ENCODE measurements at places on chromosomes 11 and 22.

DNA sequence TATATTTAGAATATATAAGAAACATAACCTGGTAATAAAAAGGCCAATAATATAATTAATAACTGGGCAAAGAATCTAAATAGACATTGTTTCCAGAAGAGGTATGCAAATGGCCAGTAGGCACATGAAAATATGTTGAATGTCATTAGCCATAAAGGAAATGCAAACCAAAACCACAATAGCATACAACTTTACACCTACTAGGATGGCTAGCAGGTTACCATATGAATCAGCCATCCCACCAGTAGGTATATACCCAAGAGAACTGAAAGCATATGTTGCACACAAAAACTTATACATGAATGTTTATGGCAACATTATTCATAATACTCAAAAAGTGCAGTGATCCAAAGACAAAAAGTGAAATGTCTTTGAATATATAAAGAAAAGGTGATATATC lies 2.7 kb upstream of the OR2D2 start:
- no peak for DNase-seq

- DNase-seq: no peak
These were observed 4.0 kb downstream of the STIM1 start for GRCh38 chr11:3859373-3859881.

GRCh38 chr11:123973816-123974215 lies 3.8 kb downstream of the OR10S1 start:
- peak; percentile 32 for DNase-seq

GRCh38 chr11:64361659-64362058 lies 2.7 kb downstream of the RPS6KA4 start:
- DNase-seq: no peak

GRCh38 chr11:122439866-122440810 lies 215.4 kb upstream of the UBASH3B start:
- no peak for DNase-seq

DNA sequence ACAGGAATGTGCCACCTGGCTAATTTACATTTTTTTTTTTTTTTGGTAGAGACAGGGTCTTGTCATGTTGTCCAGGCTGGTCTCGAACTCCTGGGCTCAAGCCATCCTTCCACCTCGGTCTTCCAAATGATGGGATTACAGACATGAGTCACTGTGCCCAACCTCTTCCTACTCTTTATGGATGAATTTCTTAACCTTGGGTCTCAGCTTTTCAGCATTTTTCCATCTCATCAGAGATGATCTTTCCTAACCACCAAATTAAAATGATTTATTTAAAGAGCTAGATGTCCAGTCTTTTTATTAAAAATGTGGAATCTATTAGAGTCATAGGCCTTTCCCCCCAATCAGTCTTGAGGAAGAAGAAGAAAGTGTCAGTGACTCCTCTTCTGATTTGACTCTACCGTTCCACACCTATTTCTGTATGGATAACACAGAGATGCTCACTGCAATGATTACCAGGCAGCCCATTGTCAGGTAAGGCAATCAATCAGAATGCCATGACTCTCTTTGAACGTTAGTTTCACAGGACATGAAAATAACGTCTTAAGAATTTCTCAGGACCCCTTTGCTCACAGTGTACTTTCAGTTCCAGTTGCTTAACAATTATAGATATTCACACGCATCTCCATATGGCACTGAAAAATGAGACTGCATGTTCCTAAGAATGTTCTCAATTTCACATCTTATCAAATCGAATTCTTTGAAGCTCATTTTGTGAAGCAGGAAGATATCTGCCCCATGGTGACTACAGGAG lies 51.0 kb downstream of the MIAT start:
- DNase-seq: no peak

- no peak for DNase-seq
These were observed 94.3 kb upstream of the CTSC start for GRCh38 chr11:88431675-88432341.

- no peak for DNase-seq
These were observed 3.6 kb upstream of the ARAP1 start for GRCh38 chr11:72755713-72756285.

- DNase-seq: no peak
These were observed 63.2 kb downstream of the MTMR3 start for GRCh38 chr22:29946220-29946619.

- no peak for DNase-seq
These were observed 121.7 kb upstream of the ZBED5 start for GRCh38 chr11:10979529-10979928.

- DNase-seq: no peak
These were observed 200.9 kb downstream of the AASDHPPT start for GRCh38 chr11:106278391-106278790.

DNA sequence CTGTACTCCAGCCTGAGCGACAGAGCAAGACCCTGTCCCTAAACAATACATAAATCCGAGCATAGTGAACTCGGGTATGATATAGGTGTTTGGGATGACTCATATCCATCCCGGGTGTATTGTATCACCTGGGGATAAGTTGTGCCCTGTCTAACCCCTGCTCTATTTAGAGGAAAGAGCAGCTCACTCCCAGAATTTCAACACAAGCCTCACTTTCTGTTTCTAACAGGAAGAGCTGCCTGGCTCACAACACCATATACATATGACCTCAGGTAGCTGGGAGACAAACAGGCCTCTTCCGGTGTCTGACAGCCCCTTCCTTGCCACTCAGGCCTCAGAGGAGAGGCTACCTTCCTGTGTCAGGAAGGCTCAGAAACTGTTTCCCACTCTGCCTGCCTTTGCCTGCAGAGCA lies 9.9 kb upstream of the MICALL1 start:
- DNase-seq: no peak

- no peak for DNase-seq
These were observed 176.7 kb downstream of the BCR start for GRCh38 chr22:23357053-23357452.

DNA sequence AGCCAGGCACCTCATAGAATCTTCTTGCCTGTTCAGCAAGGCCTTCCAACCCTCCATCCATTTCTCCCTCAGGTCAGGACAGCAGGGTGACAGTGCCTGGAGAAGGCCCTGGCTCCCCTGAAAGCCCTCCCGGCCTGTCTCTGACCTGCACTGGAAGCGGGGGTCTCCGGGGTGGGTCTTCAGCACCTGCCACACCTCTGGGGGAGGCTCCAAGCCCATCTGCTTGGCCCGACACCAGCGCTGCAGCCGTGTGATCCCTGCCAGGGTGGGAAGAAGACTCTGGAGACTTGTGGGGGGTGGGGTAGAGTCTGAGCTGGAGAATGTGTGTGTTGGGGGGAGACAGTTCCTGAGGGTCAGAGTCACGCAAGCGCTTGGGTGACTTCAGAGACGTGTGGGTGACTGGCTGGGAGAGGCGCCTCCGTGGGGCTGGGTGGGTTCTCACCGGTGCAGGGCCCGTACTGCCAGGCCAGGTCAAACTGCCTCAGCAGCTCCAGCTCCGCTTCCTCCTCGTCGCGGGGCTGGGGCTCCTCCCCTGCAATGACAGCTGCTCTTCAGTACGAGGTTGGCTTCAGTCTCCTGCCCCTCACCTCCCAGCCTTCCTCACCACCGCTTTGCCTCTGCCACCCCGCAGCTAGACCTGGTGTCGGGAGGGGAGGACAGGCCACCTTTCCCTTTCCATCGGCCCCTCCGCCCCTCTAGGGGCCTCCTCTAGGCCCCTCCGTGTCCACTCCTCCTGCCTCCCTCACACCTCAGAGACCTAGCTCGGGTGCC lies 615 bp downstream of the POLD4 start:
- DNase-seq: no peak

DNA sequence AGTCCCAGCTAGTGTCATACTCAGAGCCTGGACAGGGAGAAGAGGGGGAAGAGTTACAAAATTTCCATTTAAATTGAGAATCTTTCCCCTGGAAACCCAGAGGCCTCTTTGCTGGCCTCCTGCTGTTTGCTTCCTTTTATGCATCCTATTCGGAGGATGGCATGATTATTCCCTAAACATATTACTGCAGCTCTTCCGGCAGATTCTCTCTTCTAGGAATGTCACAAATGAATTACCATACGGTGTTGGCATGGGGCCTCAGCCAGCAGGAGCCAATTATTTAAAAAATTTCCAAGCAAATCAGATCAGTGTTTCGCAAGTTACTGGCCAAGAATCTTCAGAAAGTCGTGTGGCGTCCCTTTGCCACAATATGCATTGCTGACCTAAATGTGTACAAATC lies 326.7 kb upstream of the NCAM1 start:
- no peak for DNase-seq

GRCh38 chr22:44229331-44229730 lies 48.6 kb downstream of the PARVG start:
- no peak for DNase-seq

GRCh38 chr11:86938900-86939880 lies 16.0 kb downstream of the FZD4 start:
- no peak for DNase-seq

GRCh38 chr11:85626496-85626895 lies 648 bp downstream of the DLG2 start:
- DNase-seq: no peak

DNA sequence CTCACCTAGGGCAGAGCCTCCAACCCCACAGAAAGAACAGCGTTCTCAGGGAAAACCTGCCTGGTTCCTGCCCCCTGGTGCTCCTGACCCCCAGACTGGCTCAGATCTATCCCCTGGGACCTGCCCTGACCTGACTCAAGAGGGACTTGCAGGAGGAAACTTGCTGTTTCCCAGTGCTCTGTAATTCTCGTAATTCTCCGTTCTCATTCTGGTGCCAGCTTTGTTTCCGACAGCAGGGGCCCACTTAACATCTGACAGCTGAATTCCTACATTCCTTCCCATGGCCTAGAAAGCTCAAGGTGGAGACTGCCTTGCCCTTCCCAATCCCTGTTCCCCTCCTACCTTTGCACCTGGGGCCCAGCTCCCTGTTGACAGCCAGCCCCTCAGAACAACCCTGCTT lies 12.5 kb upstream of the CSF2RB start:
- no peak for DNase-seq

DNA sequence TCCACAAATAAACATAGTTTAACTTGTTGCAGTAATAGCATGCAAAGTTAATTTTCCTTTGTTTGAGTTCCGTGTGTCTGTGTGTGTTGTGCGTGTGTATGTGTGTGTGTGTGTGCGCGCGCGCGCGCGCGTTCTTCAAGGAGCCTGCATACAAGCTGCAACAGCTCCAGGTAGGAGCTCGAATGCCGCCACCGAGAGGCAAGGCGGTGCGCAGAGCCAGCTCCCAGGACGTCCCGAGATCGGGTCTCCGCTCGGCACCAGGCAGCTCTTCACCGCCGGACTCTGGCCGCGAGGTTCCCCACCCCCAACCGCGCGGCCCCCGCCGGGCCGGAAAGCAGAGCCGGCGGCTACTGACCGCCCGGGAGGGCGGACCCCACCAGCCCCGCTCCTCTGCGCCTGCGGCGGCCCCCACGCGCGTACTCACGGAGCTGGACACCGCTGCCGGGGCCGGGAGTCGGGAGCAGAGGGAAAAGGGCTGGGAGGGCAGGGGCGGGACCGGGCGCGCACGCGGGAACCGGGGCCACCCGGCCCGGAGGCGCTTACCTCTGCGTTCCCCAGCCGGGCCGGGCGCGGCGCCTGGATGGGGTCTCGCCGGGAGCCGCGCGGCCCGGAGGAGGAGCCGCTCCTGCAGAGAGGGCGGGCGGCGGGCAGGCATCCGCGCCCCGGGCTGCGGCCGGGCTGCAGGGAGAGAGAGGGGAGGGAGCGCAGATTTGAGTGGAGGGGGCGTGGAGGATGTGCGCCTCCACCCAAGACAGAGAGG lies 40.4 kb upstream of the AKIP1 start:
- peak; percentile 71 for DNase-seq

- DNase-seq: no peak
These were observed 25.8 kb upstream of the P2RY2 start for GRCh38 chr11:73192272-73192671.

GRCh38 chr11:10592331-10592730 lies 23.9 kb upstream of the LYVE1 start:
- DNase-seq: no peak

- DNase-seq: no peak
These were observed 611.1 kb downstream of the SOX6 start for GRCh38 chr11:15745266-15745665.

DNA sequence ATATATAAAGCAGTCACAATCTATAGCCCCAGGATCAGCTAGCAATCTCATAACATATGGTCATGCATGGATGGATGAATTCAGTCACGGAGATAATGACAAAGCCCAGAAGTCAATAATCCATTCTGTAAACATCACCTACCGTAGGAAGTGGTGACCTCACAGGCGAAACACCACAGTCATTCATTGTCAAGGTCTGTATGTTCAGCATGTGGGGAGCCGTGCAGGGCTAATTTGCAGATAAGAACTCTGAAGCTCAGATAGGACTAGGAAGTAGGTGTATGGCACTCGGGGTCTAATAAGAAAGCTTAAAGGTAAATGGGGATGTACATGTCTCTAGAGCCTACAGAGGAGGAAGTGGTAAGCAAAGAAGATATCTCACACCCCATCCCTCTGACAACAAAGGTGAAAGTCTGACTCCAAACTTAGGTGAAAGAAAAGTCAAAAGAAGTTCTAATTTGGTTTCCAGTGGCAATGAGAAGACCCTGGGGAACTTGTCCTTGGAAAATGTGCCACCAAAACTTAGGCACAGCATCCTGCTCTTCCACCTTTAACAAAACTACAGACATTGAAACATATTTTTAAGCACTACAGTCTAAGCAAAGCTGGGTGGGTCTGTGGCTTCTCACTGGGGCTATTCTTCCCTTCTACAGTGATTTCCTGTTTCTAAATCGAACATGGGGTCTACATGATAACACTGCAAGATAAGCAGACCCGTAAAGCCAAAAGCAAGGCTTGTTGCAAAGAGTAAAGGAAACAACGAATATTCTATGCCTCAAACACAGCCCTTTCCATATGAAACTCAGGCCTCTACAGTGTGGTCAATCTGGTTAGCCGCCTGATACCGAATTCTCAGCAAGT lies 5.2 kb downstream of the CRTAM start:
- DNase-seq: no peak

GRCh38 chr11:34696862-34697261 lies 76.0 kb downstream of the EHF start:
- no peak for DNase-seq

DNA sequence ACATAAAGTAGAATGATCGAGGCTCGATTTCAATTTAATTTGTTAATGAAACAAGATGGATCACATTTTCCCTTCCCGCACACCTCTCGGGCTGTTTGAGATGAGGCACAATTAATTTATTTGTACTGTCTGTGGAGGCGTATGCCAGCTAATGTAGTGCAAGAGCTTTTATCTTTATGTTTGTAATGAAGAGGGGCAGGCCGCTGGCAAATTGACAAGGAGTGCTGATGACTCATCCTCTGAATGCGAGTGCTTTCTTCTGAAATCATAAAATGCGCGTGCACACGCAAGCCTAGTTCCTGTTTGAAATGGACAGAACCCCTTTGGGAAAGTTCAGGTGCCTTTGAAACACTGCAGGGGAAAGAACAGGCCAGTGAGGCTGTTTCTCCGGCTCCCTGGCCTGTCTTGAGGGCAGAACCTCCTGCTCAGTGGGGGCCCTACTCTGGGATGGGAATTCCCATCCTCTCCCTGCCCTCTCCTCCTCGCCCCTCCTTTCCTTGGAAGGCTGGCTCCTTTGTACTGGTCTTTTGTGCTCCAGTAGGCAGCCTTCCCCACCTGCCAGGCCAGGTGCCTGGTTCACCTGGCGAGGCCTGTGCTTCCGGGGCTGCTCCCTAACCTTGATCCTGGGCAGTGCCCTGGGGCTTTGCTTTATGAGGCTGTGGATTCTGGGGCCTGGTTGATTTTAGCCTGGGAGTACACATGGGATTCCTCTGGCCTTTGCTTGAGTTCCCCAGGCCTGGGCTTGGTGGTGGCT lies 50.3 kb downstream of the TEAD1 start:
- peak; percentile 53 for DNase-seq
